ENCODE measurements at places on chromosomes 7 and 10. TPM values are rescaled to one million over a fixed set of nuclear protein-coding genes. Genes with fewer than 3 reads are reported as not detected.

The MYL10 gene
- polyA plus RNA-seq, result 0.75 TPM

The EPHA1 gene
- polyA plus RNA-seq, result 60.7 TPM

The NACAD gene
- polyA plus RNA-seq, result 4.9 TPM

The IDE gene
- polyA plus RNA-seq, result 12.3 TPM

The LAMB1 gene
- polyA plus RNA-seq, result 53.5 TPM

The FXYD4 gene
- polyA plus RNA-seq, result not detected

The HOXA3 gene
- polyA plus RNA-seq, result not detected

The NKX1-2 gene
- 9.4 TPM for polyA plus RNA-seq

The BPGM gene
- polyA plus RNA-seq, result 16.5 TPM

The WNT2 gene
- polyA plus RNA-seq, result not detected

The DCLRE1C gene
- polyA plus RNA-seq, result 21.4 TPM

- peak; percentile 74 for DNase-seq
Measured at GRCh38 chr7:38105874-38106483, 72.1 kb upstream of the STARD3NL start.

- DNase-seq, result no peak
Measured at GRCh38 chr10:46525177-46525823, 31.2 kb downstream of the GPRIN2 start.

DNA sequence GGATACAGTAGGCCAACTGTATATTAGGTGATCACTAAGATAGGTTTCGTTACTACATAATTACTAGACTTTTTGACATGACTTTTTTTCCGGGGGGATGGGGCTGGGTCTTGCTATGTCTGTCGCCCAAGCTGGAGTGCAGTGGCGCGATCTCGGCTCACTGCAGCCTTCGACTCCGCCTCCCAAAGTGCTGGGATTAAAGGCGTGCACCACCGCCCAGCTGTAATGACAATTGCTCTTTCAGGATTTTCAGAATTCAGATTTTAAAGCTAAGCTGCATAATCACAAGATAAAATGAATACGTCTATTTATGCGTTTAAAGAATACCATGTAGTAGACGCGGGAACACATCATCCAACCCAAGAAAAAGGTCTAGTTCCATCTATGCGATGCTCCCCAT is 982 bp downstream of the IDI1 start:
- DNase-seq, result peak; percentile 39

- DNase-seq, result no peak
Measured at GRCh38 chr10:129631006-129631405, 164.0 kb downstream of the MGMT start.

DNA sequence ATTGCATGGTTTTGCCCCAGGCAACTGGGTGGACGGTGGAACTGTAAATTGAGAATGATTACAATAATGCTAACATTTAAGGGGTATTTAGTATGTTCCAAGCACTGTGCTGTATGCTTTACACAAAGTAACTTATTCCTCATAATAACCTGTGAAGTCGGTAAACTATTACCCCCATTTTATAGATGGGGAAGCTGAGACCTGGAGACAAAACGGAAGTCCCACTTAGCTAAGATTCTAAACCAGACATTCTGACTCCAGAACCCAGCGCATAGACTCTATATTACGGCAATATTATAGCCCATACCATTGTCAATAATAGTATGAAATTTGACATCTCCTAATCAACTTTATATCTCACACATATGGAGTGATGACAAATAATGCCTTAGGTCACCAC is 39.9 kb upstream of the TMEM236 start:
- DNase-seq, result no peak

DNA sequence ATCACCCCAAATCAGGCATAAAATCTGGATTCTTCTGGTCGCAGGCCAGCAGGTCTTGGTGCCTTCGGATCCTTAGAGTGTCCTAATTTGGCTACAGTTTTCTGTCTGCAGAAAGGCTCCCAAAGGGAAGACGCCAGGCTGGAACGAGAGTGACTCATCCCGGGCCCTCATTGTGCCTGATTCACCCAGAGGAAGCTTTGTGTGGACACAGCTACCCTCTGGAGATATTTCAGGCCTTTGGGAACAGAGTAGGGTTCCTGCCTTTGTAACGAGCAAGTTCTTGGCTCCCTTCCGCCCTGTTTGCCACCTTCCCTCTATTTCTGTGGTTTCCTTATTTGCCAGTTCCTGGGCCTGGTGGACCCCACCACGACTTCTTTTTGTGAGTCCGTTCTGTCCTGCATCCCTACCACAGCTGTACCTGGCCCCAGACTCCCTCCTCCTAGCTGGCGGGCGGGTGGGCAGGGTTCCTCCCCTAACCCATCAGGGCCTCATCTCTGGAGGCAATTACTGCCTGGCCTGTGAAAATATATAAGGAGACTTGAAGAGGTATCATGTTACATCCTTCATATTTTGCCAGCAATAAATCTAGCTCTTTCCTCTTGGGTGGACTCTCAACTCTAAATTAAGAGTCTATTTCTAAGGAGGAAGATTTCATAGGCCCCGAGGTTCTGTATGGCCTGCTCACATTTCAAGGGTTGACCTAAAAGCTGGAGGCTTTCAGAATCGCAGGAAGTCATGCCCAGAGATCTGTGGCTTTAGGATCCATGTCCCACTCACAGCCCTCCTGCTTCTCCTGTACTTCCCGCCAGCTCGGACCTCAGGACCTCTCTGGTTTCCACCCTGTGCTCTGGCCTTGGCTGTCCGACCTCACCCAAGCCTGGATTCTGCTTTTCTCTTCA is 219.2 kb upstream of the ZNF32 start:
- no peak for DNase-seq

- no peak for DNase-seq
Measured at GRCh38 chr7:5435291-5436002, 11.8 kb upstream of the TNRC18 start.

DNA sequence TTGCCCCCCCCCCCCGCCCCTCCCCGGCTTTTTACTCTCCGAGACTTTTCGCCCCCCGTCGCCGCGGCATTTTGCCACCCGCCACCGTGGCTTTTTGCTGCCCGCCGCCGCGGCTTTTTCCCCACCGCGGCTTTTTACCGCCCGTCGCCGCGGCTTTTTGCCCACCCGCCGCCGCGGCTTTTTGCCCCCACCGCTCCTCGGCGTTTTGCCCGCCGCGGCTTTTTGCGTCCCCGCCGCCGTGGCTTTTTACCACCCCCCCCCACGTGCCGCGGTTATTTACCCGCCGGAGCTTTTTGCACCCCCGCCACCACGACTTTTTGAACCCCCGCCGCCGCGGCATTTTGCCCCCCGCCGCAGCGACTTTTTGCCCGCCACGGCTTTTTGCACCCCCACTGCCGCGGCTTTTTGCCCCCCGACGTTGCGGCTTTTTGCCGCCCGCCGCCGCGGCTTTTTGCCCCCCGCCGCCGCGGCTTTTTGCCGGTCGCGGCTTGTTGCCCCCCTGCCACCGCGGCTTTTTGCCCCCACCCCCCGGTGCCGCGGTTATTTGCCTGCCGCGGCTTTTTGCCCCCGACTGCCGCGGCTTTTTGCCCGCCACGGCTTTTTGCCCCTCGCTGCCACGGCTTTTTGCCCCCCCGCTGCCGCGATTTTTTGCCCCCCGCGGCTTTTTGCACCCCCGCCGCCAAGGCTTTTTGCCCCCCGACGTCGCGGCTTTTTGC is 461.1 kb downstream of the ZNF33B start:
- no peak for DNase-seq

GRCh38 chr7:134593530-134594392 is 44.9 kb downstream of the AKR1B15 start:
- no peak for DNase-seq

- no peak for DNase-seq
Measured at GRCh38 chr7:133696056-133696455, 431.1 kb upstream of the LRGUK start.

DNA sequence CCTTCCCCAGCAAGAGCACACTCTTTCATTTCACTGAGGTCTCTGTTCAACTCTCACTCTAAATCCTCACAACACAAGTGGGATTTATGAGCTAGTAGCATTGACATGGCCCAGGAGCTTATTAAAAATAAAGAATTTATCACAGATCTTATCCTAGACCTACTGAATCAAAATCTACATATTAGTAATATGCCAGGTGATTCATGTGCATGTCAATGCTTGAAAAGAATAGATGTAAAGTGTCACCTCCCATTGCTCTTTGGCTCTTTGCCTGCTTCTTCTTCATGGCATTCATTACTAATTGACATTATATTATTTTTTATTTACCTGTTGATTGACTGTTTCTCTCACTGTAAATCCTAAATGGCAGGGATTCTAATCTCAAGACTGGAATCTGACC is 459.2 kb upstream of the LRRTM3 start:
- no peak for DNase-seq

- no peak for DNase-seq
Measured at GRCh38 chr7:99868246-99868645, 8.6 kb downstream of the OR2AE1 start.

- peak; percentile 63 for DNase-seq
Measured at GRCh38 chr7:35430547-35431153, 176.8 kb upstream of the TBX20 start.

DNA sequence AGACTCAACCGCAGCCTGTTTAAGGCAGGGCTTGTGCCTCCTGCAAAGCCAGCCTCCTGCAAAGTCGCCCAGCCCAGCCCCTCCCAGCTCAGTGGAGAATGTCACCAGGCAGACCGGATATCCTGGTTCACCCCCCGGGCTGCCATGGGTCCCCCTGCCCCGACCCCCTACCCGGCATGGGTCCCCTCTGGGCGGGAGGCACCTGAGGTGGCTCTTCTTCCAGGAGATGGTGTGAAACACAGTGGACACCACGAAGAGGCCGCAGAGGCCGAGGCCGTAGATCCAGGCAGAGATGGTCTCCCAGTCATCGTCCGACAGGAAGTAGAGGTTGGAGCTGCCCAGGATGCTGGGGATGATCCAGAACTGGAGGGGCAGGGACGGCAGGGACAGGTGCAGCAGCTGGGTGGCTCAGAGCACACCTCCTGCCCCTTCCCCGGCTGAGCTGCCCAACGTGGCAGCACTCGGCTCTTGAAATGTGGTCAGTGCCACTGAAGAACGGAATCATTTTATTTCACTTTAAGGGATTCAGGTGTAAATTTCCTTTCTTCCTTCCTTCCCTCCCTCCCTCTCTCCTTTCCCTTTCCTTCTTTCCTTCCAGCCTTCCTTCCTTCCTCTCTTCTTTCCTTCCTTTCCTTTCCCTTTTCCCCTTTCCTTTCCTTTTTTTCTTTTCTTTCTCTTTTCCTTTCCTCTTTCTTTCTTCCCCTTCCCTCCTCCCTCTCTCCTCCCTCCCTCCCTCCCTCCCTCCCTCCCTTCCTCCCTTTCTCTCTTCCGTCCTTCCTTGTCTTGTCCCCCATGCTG is 36.7 kb upstream of the RADIL start:
- DNase-seq, result no peak

All from GM23338 (cell line).